PC-3 (cell line): ENCODE measurements at places on chromosomes 7 and 10.

DNA sequence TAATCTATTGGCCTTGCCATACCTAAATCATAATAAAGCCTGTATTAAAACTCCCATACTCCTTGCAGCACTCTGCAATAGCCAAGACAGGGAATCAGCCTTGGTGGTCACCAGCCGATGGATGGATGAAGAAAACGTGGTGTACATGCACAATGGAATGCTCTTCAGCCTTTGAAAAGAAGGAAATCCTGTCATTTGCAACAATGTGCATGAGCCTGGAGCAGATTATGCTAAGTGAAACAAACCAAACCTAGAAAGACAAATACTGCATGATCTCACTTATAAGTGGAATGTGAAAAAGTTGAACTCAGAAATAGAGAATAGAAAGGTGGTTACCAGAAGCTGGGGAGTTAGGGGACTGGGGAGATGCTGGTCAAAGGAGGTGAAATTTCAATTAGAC lies 218.5 kb downstream of the GRID1 start:
- DNase-seq, result no peak
- H3K27me3 ChIP-seq, result no peaks in the 10 kb centered on the region; the same call in 1 of the 2 replicates
- H3K4me3 ChIP-seq, result no peak overlapping the region
- H3K36me3 ChIP-seq, result no peaks in the 10 kb centered on the region

DNA sequence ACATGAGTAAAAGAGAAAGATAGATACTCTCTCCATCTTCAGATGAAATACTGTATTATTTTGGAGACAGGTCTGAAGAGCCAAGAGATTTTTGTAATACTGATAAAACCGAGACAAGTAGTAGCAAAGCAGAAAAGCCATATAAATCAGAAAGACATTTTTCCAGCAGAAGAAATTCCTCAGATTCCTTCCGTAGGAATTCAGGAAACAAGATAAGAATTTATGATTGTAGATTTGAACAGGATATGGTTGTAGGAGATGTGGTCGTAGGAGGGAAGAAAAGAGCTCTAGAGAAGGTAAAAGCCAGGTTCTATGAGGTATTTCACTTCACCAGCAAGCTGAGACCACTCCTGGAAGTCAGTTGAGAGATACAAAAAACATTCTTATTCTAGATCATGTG lies 17.6 kb upstream of the AASS start:
- no peak for DNase-seq
- H3K27ac ChIP-seq, result no peak overlapping the region
- H3K4me1 ChIP-seq, result peaks cover 7% of the 10 kb centered on the region; the same call in 1 of the 2 replicates
- H3K36me3 ChIP-seq, result no peaks in the 10 kb centered on the region

- H3K4me1 ChIP-seq, result peaks cover 30% of the 10 kb centered on the region
- no peak for DNase-seq
- no peaks in the 10 kb centered on the region for H3K36me3 ChIP-seq
- H3K27ac ChIP-seq, result peak overlapping the region; percentile 95
These were observed 2.4 kb downstream of the UBE2H start for GRCh38 chr7:129950191-129950932.

DNA sequence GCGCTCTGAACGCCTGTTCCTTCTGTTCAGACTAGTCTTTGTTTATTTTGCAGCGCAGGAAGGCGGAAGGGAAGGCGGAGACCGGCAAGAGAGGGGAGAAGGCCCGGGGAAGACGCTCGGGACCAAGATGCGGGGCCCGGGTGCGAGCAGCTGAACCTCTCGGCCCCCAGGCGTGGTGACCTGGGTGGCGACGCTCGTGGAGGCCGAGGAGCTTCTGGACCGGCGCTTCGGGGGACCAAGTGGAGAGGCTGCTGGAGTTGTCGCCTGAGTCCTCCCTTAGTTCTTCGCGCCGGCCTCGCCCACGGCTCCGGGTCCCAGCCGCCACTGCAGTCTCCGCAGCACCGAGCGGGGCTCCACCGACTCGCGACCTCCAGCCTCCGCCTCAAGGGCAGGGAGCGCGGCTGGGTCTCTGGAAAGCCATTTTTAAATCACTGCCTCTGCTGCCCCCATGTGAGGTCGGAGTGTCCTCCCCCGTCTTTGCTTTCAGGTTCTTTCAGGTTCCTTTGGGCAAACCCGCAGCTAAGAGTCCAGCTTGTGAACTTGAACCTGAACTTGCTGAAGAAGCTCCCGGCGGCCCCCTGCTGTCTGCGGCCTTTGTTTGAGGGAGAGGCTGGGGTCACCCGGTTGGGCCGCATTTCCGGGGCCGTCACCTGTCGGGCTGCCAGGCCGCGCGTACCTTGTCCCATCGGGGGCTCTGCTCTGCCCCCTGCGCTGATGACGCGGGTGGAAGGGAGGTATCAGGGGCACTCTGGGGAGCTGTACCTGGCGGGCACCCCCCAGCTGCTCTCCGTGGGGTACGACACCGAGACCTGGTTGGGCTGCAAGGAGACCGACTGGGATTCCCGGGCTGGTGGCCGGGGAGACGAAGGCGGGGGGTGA lies 136.0 kb downstream of the KIF20B start:
- peak overlapping the region; percentile 69 for H3K4me3 ChIP-seq
- no peak overlapping the region for H3K27ac ChIP-seq
- no peaks in the 10 kb centered on the region for H3K4me1 ChIP-seq
- no peaks in the 10 kb centered on the region for H3K36me3 ChIP-seq
- peak; percentile 1 for DNase-seq

GRCh38 chr10:48251525-48252353 lies 22.8 kb downstream of the FRMPD2 start:
- no peak overlapping the region for H3K4me3 ChIP-seq
- DNase-seq, result peak; percentile 43
- H3K27ac ChIP-seq, result no peak overlapping the region
- no peaks in the 10 kb centered on the region for H3K36me3 ChIP-seq

- no peaks in the 10 kb centered on the region for H3K27me3 ChIP-seq
- H3K4me3 ChIP-seq, result no peak overlapping the region
- no peak for DNase-seq
- no peak overlapping the region for H3K27ac ChIP-seq
- no peaks in the 10 kb centered on the region for H3K36me3 ChIP-seq
- H3K4me1 ChIP-seq, result no peaks in the 10 kb centered on the region
These were observed 193.9 kb upstream of the BMPER start for GRCh38 chr7:33711231-33712019.

- no peak for DNase-seq
- no peaks in the 10 kb centered on the region for H3K27me3 ChIP-seq
- H3K4me1 ChIP-seq, result no peaks in the 10 kb centered on the region
- no peak overlapping the region for H3K27ac ChIP-seq
These were observed 9.8 kb upstream of the FAS start for GRCh38 chr10:88980800-88981199.

GRCh38 chr10:14684354-14684753 lies 90.3 kb downstream of the FAM107B start:
- H3K27me3 ChIP-seq, result no peaks in the 10 kb centered on the region
- H3K36me3 ChIP-seq, result no peaks in the 10 kb centered on the region
- H3K27ac ChIP-seq, result no peak overlapping the region
- H3K4me1 ChIP-seq, result no peaks in the 10 kb centered on the region

- DNase-seq, result no peak
- no peaks in the 10 kb centered on the region for H3K4me1 ChIP-seq
- no peaks in the 10 kb centered on the region for H3K36me3 ChIP-seq
- no peak overlapping the region for H3K27ac ChIP-seq
These were observed 397.7 kb upstream of the NFE2L3 start for GRCh38 chr7:25754333-25754732.

DNA sequence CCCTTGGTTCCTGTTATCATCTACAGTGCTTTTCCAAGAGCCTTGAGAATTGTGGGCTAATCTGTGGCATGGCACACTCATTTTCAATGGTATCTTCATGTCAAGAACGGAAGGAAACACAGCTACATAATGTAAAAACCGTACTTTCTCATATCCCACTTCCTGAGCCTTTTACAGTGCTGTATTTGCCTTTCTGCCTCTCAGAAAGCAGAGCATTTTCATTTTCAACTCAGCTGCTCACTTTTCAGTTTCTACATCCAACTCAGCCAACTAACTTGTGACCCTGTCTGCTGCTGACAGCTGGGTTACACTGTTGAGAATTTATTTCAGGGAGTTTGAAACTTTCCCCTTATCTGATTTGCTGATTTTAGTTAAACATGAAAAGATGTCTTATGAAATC lies 875.8 kb upstream of the KCND2 start:
- H3K4me1 ChIP-seq, result no peaks in the 10 kb centered on the region
- no peaks in the 10 kb centered on the region for H3K36me3 ChIP-seq
- H3K27ac ChIP-seq, result no peak overlapping the region

- no peaks in the 10 kb centered on the region for H3K4me1 ChIP-seq
- no peak overlapping the region for H3K4me3 ChIP-seq
- DNase-seq, result no peak
- H3K27ac ChIP-seq, result no peak overlapping the region
These were observed 242.9 kb downstream of the PTEN start for GRCh38 chr10:88106366-88106765.

- no peaks in the 10 kb centered on the region for H3K27me3 ChIP-seq
- peak; percentile 28 for DNase-seq
- H3K36me3 ChIP-seq, result peaks cover 100% of the 10 kb centered on the region
- peak overlapping the region; percentile 8; the same call in 1 of the 2 replicates for H3K4me3 ChIP-seq
- no peaks in the 10 kb centered on the region for H3K4me1 ChIP-seq
These were observed 25.7 kb downstream of the ZNF248 start for GRCh38 chr10:37831495-37832333.

GRCh38 chr7:14604606-14605005 lies 297.9 kb downstream of the DGKB start:
- no peaks in the 10 kb centered on the region for H3K27me3 ChIP-seq
- no peak overlapping the region for H3K27ac ChIP-seq
- no peak overlapping the region for H3K4me3 ChIP-seq
- peak; percentile 81 for DNase-seq
- H3K4me1 ChIP-seq, result peaks cover 23% of the 10 kb centered on the region
- H3K36me3 ChIP-seq, result no peaks in the 10 kb centered on the region

DNA sequence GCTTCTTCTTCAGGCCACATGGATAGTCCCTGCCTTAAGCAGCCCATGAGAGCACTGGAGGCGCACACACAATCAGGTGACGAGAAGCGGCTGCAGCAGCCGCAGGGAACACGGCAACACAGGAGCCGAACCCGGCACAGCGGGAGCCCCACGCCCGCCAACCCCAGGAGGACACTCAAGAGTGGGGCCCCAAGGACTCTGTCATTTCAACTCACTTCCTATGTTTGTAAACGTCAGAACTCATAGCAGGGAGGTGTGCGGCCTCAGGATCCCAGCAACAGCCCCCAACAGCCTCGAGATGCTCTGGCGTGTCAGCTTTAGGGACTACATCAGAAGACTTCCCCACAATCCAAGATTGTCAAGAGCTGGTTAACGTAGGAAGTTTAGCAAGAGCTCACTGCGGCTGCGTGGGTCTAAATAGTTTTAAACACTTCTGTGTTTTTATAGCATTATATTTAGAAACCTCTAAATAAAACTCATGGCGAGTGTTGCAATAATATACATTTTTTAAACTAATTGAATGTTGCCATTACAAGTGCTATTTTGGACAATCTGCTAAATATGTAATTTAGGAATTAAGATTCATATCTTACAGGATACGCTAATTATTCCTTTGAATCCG lies 123.4 kb downstream of the MAD1L1 start:
- H3K4me3 ChIP-seq, result peak overlapping the region; percentile 7
- H3K4me1 ChIP-seq, result peaks cover 29% of the 10 kb centered on the region
- no peak for DNase-seq
- H3K36me3 ChIP-seq, result no peaks in the 10 kb centered on the region
- no peaks in the 10 kb centered on the region for H3K27me3 ChIP-seq

GRCh38 chr7:107982918-107983389 lies 20.0 kb downstream of the LAMB1 start:
- H3K27ac ChIP-seq, result peak overlapping the region; percentile 15; the same call in 1 of the 2 replicates
- peak; percentile 52 for DNase-seq
- peaks cover 71% of the 10 kb centered on the region for H3K36me3 ChIP-seq
- no peaks in the 10 kb centered on the region for H3K27me3 ChIP-seq
- H3K4me1 ChIP-seq, result peaks cover 5% of the 10 kb centered on the region; the same call in 1 of the 2 replicates

DNA sequence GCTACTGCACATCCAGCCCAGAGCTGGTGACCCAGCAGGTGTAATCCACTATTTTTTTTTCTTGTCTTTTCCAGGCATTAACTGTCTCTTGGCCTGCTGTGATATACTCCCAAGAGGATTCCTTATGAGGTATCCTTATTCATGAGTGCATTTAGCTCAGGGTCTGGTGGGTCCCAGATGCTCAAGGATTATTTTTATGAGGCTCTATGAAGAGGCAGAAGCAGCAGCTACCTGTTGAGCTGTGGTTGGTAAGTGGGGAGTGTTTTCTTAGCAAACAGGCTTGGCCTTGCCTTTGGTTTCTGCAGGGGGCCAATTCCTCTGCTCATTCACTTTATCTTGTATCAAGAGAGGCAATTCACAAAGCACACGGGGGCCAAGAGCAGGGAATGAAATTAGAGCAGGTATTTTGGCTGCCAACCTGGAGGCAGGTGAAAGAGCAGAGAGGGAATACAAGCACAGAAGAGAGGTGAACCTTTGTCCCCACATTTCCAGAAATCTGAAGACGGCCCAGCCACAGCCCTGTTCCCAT lies 221.6 kb downstream of the TMEM178B start:
- peaks cover 18% of the 10 kb centered on the region; the same call in 1 of the 2 replicates for H3K27me3 ChIP-seq
- H3K4me1 ChIP-seq, result no peaks in the 10 kb centered on the region

DNA sequence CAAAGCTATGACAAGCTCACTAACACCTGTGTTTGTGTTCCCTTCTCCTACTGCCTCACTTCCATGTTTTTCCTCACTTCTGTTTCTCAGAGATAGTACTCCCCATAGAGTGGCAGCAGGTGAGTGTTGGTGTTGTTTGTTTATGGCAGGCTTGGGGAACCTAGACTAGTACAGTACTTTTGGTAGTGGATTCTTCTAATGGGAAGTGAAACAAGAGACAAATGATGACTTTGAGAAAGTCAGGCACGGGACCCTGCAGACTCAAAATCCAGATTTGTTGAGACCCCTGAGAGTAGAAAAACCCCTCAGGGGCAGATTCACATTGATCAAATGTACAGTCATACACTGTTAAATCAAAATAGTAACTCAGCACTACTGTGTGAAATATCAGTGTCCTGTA lies 6.4 kb upstream of the CFAP69 start:
- H3K4me1 ChIP-seq, result no peaks in the 10 kb centered on the region
- H3K4me3 ChIP-seq, result no peak overlapping the region
- no peak for DNase-seq
- H3K27me3 ChIP-seq, result no peaks in the 10 kb centered on the region
- no peaks in the 10 kb centered on the region for H3K36me3 ChIP-seq
- no peak overlapping the region for H3K27ac ChIP-seq

DNA sequence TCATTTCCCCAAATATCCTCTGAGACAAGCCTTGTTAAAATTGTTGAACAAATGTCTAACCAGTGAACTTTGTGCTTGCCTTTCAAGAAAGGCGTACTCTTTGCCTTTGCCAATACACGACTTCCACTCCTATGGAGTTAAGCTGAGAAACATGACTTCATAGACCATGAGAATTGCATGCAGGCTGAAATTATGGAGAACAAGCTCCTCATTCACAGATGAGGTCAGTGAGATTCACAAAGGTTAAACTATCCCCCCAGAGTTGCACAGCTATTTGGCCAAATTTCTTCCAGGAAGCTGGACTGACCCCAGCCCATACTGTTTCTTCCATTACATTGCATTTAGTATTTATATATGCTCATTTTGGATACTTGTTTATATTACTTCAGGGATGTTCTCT lies 221.4 kb upstream of the SEMA3C start:
- no peak overlapping the region for H3K27ac ChIP-seq
- H3K36me3 ChIP-seq, result no peaks in the 10 kb centered on the region
- no peak for DNase-seq
- H3K4me1 ChIP-seq, result no peaks in the 10 kb centered on the region
- no peaks in the 10 kb centered on the region for H3K27me3 ChIP-seq

GRCh38 chr7:99374111-99375064 lies at the start of gene ARPC1B:
Gene ARPC1B (plus strand): TSS chr7:99374730. CDS start chr7:99385715, 10,985 bp downstream.
- no peaks in the 10 kb centered on the region for H3K27me3 ChIP-seq
- H3K27ac ChIP-seq, result peak within 1 kb of the TSS; percentile 58
- H3K4me3 ChIP-seq, result peak within 1 kb of the TSS; percentile 87
- H3K4me1 ChIP-seq, result 0 out of 2 replicates have a peak, but pooled peaks cover under 1% of the 10 kb centered on the region
- DNase-seq, result peak; percentile 68
- 0 out of 2 replicates have a peak, but pooled peaks cover 5% of the 10 kb centered on the region for H3K36me3 ChIP-seq
